GM04503 (cell line): ENCODE measurements at places on chromosomes 3 and 15.
A peak's percentile ranks its signal among the peaks of the same experiment; 100 is the strongest.

DNA sequence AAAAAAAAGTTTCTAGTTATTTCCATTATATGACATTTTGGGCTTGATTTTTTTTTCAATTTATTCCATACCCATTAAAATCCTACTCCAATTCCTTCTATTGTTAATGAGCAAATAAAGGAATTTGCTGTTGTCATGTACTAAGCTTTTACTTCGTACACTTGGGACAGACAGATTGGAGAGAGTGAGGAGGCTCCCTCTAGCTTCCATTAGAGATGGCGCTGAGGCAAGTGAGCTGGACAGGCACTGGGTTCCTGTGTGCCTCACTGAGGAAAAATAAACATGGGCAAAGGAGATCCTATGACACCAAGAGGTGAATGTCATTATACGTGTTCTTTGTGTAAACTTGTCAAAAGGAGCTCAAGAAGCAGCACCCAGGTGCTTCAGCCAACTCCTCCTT, 441.1 kb upstream of the MDFIC2 start:
- DNase-seq: no peak

- no peak for DNase-seq
Measured at GRCh38 chr3:59408047-59408624, 358.3 kb upstream of the CFAP20DC start.

DNA sequence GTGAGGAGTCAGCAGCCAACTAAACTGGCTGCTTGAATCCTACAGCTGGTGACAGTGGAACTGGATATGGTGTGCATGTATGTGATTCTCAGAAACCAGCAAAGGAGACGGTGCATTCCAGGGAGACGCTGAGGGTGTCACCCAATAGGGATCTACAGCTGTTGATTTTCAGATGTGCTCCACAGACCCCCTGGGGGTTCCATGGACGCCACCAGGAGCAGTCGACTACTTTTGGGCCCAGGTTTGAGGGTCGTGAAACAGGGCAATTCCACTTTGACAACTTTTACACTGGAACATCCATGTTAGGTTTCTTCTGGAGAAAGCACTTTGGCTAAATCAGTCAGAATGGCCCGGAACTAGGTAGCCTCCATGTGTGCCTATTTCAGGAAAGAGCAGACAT, 71.5 kb upstream of the MEX3B start:
- DNase-seq: no peak

GRCh38 chr3:128863560-128863959, 15.9 kb upstream of the ACAD9 start:
- no peak for DNase-seq

DNA sequence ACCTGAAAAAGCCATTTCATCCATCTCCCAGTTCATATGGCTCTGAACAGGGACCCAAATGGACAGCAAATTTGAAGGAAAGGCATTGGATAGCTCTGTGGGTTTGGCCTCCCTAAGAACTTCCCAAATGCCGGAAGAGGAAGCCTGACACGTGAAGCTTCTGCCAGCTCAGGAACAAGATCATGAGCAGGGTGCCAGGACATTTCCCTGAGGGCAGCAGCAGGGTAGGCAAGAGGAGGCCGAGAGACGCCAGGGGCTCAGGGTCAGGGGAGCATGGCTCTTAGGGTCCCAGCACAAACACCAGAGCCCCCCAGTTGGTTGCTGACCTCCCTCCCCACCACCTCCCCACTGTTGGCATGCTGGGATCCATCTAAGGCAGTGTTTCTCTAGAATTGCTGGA, 187.5 kb downstream of the MEGF11 start:
- DNase-seq: no peak

GRCh38 chr3:151798466-151798865, 15.4 kb upstream of the AADAC start:
- DNase-seq: no peak

GRCh38 chr3:162541923-162542322, 1045.3 kb downstream of the OTOL1 start:
- no peak for DNase-seq

DNA sequence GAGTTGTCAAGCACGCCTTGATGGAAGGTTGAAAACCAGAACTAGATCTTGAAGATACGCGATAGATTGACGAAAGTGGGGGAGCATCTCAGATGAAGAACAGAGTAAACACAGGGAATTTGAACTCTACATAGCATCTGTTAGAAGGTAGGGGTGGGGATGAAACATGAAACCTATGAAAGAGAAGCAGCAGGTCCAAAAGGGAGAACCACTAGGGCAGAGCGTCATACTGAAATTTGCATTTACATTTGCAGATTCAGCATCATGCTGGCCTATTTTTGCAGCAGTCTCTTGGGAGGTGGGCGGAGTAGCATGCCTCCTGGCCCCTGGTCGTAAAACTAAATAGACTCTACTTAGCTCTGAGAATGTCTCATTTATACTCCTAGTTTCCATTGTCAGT, 46.1 kb upstream of the RASGRP1 start:
- no peak for DNase-seq

GRCh38 chr3:59245859-59246501, 196.2 kb upstream of the CFAP20DC start:
- DNase-seq: no peak

DNA sequence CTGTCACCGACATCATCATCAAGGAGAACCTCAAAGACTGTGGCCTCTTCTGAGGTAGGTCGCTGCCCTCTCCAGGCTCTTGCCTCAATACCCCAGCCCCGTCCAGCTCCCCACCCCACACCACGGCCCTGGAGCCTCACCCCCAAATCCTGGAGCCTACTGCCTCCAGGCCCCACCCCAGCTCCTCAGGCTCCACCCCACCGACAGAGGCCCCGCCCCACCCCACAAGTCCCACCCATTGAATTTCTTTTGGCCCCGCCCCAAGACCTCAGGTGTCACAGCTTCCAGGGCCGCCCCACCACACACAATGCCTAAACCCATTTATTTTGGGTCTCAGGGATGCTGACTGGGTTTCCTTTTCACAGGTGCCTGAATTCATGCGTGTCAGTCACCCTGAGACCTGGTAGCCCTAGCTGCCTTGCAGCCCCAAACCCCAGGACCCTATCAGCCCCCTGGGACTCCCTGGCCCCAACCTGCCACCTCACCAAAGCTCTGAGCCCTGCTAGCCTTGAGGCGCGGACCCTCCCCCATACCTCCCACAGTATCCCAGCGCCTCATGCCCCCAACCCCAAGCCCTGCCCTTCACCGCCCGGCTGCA, 3.6 kb downstream of the GNAT1 start:
- DNase-seq: no peak

GRCh38 chr3:179811321-179812095, 158.7 kb downstream of the USP13 start:
- DNase-seq: peak; percentile 34

- no peak for DNase-seq
Measured at GRCh38 chr3:20930034-20930433, 744.0 kb upstream of the SGO1 start.

DNA sequence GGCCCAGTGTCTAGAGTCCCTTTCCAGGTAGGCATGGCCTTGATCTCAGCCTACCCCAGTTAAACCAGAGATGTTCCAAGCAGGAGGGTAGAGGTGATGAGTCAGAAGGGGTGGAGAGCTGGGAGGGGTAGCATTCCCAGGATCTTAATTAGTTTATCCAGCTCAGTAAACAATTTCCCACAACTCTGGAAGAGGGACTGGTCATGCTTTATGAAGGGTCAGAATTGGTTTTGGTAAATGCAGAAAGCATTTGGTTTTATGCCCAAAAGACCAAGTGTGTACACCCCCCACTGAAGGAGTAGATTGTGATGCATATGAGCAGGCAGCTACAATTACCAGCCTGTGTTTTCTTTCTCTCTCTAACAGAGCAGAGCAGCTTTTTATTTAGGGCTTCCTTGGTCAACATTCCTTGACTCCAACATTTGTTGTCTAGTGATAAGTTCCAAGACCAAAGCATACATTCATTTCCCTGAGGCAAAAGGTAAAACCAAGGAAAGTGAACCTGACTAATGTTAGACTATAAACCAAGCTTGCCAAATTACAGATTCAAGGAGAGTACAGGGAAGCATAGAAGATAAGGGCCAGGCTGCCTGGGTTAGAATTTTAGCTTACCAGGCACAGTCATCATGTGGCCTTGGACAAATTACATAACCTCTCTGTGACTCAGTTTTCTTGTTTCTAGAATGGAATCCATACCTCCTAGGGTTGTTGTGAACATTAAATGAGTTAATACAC, 17.6 kb downstream of the EXOSC7 start:
- peak; percentile 91 for DNase-seq

DNA sequence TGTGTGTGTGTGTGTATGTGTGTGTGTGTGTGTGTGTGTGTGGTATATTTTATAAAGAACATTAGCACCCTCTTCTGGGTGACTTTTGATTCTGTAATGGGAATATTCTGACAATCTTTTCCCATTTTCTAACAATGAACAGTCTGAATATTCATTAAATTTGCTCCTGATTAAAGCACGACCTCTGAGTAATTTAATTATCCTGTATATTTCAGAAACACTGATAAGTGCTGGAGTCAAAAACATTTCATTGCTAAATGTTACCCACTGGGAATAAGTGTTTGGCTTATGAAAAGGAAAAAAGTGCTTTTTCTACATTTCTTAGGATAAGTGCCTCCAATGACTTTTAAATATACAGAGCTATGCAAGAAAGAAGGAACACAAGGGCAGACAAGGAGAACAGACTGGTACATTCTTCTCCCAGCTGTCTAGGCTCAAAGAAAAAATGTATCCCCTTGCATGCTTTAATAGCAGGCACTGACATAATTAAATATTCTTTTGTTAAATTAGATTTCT, 32.3 kb upstream of the SYNPR start:
- DNase-seq: no peak

DNA sequence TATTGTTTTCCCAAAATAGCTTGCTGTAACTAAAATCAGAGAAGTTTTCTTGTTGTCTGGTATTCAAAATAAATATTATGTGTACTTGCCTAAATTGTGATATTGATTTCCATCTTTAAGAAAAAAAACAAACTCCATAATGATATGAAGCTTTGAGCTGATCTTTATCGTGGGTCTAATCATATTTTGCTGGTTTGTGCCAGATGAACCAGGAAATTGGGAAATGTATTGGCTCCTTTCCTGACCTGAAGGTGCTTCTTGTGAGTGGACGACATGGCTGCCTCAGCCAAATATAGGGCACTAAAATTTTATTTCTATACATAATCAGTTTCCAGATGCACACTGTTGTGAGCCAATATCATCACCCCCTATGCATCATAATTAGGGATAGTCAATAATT, 113.3 kb downstream of the DIPK2A start:
- DNase-seq: no peak

DNA sequence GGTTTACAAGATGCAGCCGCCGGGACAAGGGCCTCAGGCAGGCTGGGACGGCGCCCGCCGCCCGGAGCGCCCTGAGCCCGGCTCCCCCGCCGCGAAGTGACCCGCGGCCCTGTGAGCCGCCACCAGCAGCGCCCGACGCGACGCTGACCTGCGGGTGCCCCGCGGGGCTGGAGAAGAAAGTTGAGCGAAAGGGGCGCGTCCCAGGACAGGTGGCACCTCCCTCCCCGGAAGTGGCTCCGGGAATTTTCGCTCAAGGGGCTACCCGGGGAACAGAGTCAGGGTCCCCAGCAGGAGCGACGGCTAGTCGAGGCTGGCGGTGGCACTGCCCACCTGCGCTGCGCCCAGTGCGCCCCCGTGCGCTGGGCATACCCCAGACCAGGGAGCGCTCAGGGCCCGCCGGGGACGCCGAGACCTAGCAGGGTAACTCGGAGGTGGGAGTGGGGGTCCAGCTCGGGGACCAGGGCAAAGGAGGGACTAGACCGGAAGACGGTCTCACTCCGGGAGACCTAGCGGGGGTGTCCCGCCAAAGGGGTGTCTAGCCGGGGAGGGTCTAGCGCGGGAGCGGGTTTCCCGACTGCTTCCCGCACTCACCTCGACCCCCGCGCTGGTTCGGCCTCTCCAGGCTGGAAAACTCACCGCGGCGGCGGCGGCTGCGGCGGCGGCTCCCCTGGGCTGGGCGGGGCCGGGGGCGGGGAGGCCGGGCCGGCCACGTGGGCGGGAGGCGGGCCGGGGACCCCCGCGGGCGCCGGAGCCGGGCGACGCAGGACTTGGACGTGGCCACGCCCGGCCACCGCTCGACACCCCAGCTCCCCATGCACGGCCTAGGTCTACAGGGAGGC, 18.4 kb downstream of the SPATA12 start:
- no peak for DNase-seq

DNA sequence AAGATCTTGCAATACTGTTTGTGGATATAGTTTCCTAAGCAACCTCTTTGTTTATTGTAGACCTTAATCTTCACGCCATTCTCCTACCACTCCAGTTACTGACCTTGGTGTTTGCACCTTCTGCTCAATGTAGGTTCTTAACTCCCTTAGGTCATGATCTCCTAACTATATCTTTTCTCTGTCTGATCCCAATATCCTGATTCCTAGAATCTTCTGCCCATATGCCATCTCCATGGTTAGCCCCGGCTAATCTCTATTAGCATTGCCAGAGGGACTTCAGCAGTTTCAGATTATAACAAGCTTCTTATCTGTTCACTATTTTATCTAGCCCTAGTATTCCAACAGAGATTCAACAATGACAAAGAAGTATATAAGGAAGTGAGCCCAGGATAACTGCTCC, 64.9 kb downstream of the IMPG2 start:
- DNase-seq: no peak

DNA sequence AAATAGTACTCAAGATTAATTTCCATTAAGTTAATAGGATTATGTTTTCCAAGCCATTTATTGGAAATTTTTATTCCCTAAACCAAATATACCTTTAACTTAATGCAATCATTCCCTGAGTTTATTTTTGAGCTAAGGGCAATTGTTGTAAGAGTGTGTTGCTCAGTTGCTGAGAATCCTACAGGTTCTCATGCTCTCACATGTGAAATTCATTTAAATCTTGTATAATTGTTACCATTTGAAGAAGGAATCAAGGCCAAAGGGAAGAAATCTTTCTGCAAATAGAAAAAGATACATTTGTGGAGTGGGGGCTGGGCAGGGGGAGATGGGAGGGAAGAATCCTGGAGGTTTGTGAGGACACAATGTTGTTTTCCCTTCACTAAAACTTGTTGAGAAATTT, 202.7 kb upstream of the STRIT1 start:
- DNase-seq: no peak

DNA sequence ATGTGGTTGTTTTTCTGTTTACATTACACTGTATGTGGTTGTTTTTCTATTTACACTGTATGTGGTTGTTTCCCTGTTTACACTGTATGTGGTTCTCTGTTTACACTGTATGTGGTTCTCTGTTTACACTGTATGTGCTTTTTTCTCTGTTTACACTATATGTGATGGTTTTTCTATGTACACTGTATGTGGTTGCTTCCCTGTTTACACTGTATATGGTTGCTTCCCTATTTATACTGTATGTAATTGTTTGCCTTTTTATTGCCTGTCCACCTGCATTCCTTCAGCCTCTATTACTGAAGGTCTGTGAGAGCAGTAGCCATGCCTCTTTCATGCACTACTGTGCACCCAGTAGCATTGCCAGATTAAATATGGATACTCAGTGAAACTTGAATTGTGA, 94.3 kb downstream of the MITF start:
- DNase-seq: no peak

- DNase-seq: no peak
Measured at GRCh38 chr3:119301662-119302061, 7.5 kb downstream of the ARHGAP31 start.

DNA sequence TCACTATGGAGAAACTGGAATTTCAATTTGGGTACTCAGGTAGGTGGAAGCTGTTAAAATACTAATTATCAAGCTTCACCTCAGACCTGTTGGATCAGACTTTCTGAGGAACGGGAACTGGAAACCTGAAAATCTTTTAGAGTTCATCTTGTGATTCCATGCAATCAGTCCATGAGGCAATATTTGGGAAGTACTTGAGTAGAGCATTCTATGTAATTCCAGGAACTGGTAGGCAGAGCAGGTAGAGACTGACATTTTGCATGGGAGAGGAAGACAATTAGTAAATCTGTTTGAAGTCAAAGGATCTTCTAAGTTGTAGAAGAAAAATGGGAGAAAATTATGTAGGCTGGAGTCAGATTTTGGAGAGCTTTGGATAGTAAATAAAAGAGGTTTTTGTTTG, 43.1 kb downstream of the FGF7 start:
- no peak for DNase-seq
